ENCODE measurements at places on chromosomes 1 and 21. TPM values are rescaled to one million over a fixed set of nuclear protein-coding genes. Genes with fewer than 3 reads are reported as not detected.

GRCh38 chr1:119139403-119139802, 1.1 kb downstream of the WARS2 start:
- DNase-seq: peak; percentile 2

- DNase-seq: no peak
Observed at GRCh38 chr1:151313501-151313900, 13.7 kb downstream of the PI4KB start.

- no peak for DNase-seq
Observed at GRCh38 chr1:112255080-112255479, 140.9 kb upstream of the CTTNBP2NL start.

Gene FYB2
- not detected for total RNA-seq

DNA sequence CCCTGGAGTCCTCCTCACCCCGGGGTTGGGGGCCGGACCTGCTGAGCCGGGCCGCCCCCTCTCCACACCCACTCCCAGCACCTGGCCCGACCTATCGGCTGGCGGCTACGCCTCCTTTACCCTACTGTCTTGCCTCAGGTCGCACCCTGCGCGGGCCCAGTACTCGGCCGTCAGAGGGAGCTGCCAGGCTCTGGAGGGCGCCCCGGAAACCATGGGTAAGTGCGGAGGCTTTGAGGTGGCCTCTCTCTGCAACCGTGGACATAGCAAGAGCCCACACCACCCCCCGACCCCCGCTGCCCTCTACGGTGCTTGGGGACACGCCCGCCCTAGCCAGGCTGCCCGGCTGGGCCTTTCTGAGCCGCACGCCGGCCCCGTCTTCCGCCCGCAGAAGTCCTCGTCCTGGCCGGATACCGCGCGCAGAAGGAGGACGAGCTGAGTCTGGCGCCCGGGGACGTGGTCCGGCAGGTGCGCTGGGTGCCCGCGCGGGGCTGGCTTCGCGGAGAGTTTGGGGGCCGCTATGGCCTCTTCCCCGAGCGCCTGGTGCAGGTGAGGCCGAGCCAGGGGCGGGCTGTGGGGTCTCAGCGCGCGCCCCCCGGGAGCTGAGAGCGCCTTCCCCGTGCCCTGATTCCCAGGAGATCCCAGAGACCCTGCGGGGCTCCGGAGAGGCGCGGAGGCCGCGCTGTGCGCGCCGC, at the start of gene SH3D21:
TSS of gene SH3D21 (plus strand) at position 159 of the 692 bp plus-strand sequence. CDS start at position 212, 53 bp downstream.
- DNase-seq: peak; percentile 28

- peak; percentile 39 for DNase-seq
Observed at GRCh38 chr1:13681921-13682320, 18.1 kb upstream of the PRDM2 start.
